Stimulated activated CD4-positive, alpha-beta T cell treated with anti-CD3 and anti-CD28 coated beads, Interleukin-15, amount 100 ng/mL, for 1 hour (primary cell): ENCODE measurements at places on chromosomes 13 and 19.

GRCh38 chr13:81116461-81117282 lies 775.7 kb upstream of the SPRY2 start:
- DNase-seq: no peak

GRCh38 chr19:4447327-4448146 lies 10.1 kb downstream of the UBXN6 start:
- no peak for DNase-seq

DNA sequence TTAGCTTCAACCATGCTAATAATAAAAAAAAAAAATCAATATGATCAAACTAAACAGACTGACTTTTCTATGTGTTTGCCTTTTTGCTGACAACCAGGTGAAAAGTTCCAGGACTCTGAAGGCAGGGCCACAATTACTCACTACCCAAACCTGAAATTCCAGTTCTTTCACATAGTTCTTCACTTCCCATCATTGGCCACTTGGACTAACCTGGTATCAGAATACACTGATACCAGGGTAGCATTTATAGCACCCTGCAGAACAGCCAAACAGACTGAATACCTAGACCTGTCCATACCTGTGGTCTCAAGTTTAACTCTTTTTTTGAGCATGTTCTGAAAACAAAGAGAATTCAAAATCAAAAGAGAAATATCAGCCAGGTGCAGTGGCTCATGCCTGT lies 25.1 kb downstream of the ELF1 start:
- no peak for DNase-seq

DNA sequence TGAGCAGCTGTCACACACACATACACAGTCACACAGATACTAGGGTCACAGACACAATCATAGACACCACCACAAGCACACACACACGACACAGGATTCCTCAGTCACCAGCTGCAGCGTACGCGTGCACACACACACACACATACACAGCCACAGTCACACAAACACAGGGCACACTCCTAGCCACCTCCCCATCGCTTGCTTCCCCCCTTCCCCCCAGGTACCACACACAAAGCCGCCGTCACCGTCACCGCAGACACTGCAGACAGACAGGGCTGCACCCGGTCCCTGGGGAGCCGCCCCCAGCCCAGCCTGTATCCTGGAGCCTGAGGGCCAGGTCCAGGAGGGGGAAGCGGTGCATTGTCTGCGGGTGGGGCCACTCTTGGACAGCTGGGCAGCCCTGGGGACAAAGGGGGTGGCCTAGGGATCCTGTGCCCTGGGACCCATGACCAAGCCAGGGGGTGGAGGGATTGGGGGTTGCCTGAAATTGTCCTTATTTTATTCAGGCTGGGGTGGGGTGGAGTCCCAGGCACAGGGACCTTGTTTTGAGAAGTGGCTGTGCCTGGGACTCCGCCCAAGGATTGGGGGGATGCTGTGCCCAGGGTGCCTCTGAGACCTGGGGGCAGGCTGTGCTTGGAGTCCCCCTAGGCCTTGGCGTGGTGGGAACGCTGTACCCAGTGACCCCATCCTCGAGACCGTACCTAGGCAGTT lies 957 bp downstream of the NUMBL start:
- no peak for DNase-seq

GRCh38 chr13:113351514-113352026 lies 12.4 kb downstream of the GRTP1 start:
- no peak for DNase-seq

DNA sequence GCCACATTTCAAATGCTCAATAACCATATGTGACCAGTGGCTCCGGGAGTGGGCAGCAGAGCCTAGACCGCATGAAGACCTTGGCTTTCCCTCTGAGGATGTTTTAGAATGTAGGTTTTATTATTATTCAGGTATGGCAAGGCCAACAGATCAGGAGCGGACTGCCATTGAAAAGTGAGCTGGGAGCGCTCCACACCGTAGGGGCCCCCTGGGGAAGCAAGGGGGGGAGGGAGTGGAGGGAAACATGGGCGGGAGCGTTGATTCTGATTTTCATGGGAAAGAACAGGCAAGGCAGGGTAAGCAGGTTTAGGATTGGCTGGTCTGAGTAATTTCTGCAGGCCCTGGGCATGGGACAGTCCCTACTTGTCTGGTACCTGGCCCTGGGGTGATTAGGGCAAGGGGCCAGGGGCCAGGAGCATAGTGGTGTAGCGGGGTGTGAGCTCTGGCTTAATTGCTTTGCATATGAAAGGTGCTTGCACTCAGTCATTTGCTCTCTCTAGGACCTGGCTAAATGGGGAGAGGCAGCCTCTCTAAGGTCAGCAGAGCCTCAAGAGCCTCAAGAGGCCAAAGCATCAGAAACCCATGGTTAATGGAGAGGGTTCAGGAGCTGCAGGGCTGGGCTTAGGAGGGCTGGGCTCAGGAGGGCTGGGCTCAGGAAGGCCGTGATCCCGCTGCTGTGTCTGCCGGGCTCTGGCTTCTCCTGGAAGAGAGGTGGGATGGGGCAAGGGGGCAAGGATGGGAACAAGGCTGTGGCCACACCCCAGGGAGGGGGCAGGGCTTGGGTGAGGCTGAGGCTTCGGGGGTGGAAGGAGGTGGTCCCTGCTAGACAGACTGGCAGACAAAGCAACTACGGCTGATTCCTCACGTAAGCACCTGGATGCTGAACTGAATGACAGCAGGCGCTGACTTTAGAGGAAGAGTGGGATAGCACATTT lies 82.0 kb upstream of the WASF3 start:
- DNase-seq: no peak

DNA sequence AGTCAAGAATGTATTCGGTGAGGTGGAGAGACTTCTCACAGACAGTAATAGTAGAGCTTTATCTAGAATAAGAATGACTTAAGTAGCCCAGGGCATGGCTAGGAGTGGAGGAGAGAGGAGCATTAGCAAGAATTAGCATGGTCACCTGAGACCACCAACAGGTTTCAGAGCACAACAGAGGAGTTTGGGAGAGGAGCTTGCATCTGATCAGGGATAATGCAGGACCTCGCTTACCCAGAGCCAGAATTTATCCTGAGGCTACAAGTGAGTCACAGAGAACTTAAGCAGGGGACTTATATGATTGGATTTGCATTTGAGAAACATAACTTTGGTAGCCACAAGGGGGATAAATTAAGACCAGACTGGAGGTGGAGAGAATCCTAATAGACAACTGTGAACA lies 102.1 kb upstream of the FNDC3A start:
- no peak for DNase-seq

GRCh38 chr19:38024992-38025908 lies 118.2 kb downstream of the SIPA1L3 start:
- no peak for DNase-seq

- DNase-seq: no peak
Observed at GRCh38 chr13:61778531-61778930, 362.9 kb upstream of the PCDH20 start.

GRCh38 chr13:113759525-113760137 lies 605 bp downstream of the TMEM255B start:
- no peak for DNase-seq

GRCh38 chr13:26590951-26591350 lies 33.5 kb downstream of the WASF3 start:
- DNase-seq: no peak

DNA sequence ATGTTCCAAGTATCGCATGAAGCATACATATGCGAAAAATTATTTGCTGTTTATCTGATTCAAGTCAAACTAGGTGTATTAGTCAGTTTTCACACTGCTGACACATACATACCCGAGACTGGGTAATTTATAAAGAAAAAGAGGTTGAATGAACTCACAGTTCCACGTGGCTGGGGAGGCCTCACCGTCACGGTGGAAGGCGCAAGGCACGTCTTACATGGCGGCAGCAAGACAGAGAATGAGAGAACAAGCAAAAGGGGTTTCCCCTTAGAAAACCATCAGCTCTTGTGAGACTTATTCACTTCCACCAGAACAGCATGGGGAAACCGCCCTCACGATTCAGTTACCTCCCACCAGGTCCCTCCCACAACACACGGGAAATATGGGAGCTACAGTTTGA lies 13.0 kb upstream of the PROZ start:
- no peak for DNase-seq

DNA sequence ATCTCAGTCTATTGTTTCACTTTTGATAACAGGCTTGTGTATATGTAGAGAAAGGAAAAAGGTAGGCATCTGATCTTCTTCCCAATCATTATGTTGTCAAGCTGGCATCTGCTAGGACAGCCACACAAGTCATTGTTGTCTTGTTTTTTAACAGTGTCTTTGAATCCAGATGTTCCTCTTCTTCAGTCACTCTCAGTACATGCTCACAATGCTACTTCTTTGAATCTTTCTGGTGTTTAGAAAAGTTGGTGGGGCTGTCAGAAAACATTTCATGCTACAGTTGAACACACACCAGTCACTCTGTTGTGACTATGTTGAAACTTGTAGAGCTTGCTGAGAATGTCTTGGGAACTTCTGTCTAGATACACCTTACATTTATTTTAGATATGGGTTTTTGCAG lies 1231.4 kb upstream of the MIR17HG start:
- no peak for DNase-seq

- no peak for DNase-seq
Observed at GRCh38 chr13:73532987-73533510, 474.2 kb downstream of the KLF5 start.

DNA sequence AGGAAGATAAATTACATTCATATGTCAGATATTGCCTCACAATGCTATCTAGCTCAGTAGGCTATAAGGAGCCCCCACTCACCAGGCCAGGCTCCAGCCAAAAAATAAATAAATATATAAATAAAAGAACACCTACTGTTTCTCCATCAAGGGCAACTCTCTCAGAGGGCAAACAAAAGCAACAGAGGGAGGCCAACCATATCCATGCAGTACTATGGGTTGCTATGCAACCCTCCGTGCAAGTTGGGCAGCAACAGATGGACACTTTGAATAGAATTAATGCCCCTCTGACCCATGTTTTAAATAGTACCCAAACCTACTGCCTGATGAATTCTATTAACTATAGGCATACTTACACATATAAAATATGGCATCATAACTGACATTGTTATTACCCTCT lies 279.8 kb upstream of the EDNRB start:
- DNase-seq: no peak

DNA sequence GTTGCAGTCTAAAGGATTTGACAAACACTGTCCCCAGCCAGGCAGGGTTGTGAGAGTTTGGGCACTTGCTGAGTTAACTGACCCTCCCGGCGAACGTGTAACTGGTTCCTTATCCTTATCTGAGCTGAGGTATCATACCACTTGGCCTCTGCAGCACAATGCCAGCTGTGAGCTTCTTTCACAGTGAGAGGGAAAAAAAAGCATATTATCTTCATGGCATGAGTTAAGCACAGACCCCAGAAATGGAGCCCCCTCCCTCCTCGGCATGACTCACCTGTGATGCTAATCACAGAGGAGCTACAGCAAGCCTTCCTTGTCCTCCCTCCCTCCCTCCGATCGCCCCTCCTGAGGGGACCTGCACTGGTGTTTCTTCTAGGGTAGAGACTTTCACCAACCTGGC lies 60.5 kb downstream of the EFNB2 start:
- no peak for DNase-seq

DNA sequence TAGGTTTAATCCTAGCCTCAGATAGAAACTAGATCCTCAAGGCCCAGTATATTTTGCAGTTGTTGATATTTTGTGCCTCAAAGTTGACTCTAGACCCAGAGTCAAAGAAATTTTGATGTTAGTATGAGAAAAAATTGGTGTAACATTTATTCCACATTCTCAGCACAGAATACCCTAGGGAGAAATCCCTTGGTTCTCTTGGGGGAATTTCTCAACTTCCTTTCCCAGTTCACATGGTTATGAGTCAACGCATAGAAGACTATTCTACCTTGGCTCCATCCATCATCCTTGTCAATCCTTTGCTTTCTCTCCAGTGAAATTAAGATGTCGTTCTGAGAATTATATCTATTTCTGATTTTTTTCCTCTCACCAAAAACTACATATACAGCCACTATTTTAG lies 145.3 kb downstream of the POSTN start:
- no peak for DNase-seq

- DNase-seq: no peak
Observed at GRCh38 chr13:110450016-110450900, 111.3 kb downstream of the RAB20 start.

DNA sequence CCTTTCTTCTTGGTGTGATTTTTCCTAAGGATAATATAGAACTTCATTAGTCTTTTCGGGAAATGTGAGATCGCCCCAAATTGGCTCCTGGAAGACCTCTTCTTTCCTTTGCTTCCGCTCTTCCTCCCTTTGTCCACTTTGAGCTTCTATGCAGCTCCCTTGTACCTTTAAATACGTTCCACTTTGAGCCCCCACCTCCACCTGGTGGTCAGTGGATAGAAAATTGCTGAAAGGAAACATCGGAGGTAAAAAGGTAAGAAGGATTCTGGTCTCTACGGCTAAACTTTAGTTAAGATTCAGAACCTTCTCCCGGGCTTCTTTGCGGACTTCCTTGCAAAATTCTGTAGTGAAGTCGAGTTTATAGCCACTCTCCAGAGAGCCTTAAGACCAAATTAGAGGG lies 55.0 kb upstream of the TM9SF2 start:
- DNase-seq: no peak
